Prostate gland (tissue), 2 donors: ENCODE measurements at places on chromosomes 4 and X. TPM values are rescaled to one million over a fixed set of nuclear protein-coding genes. Genes with fewer than 3 reads are reported as not detected.

Gene SRD5A3
- total RNA-seq, result 6.6 TPM

Gene NEUROG2
- total RNA-seq, result not detected

Gene PLAC1
- 1.5 TPM for total RNA-seq

Gene HPSE
- total RNA-seq, result 1.5 TPM

Gene RRH
- 0.27 TPM for total RNA-seq

Gene CCKAR
- total RNA-seq, result not detected

Gene MAGEB4
- not detected for total RNA-seq

Gene STS
- 9.8 TPM for total RNA-seq

Gene ADAD1
- not detected for total RNA-seq

Gene GC
- 0.45 TPM for total RNA-seq

Gene CD40LG
- not detected for total RNA-seq

Gene SMR3B
- not detected for total RNA-seq

Gene SRPK3
- 2.7 TPM for total RNA-seq

Gene HHIP
- 0.82 TPM for total RNA-seq

Gene DMRTC1
- total RNA-seq, result 0.73 TPM

Gene POF1B
- 3.6 TPM for total RNA-seq

Gene HS3ST1
- 6.7 TPM for total RNA-seq

Gene PDLIM3
- 78.7 TPM for total RNA-seq

Gene SPIN2A
- total RNA-seq, result 1.1 TPM

Gene SSX4
- not detected for total RNA-seq

Gene S100G
- total RNA-seq, result not detected

Gene KLB
- total RNA-seq, result 0.34 TPM

Gene PNCK
- 8.5 TPM for total RNA-seq

Gene CLTRN
- total RNA-seq, result 0.36 TPM

Gene PWWP3B
- total RNA-seq, result 1.2 TPM

Gene STARD8
- total RNA-seq, result 14.3 TPM

Gene GAB1
- 61.1 TPM for total RNA-seq

Gene DDIT4L
- total RNA-seq, result 0.85 TPM

Gene MAP7D3
- total RNA-seq, result 22.8 TPM

Gene RAB40A
- total RNA-seq, result 1.5 TPM

Gene RNF128
- 1.9 TPM for total RNA-seq

Gene TRPC5OS
- total RNA-seq, result 107 TPM

Gene BMP3
- 0.46 TPM for total RNA-seq

Gene OPHN1
- 18.7 TPM for total RNA-seq

Gene TMEM31
- 7.6 TPM for total RNA-seq

Gene ITIH6
- total RNA-seq, result 1.0 TPM

Gene HAND2
- total RNA-seq, result 7.5 TPM

Gene ZXDA
- 8.7 TPM for total RNA-seq

Gene BCLAF3
- total RNA-seq, result 10.1 TPM

Gene FGA
- total RNA-seq, result 0.68 TPM

Gene GYG2
- total RNA-seq, result 4.6 TPM

Gene MSX1
- 4.2 TPM for total RNA-seq

Gene TBC1D1
- 129 TPM for total RNA-seq

Gene EVC2
- 11.0 TPM for total RNA-seq

Gene LYAR
- total RNA-seq, result 19.1 TPM
